ENCODE measurements at places on chromosomes 16 and 17.
A peak's percentile ranks its signal among the peaks of the same experiment; 100 is the strongest.

DNA sequence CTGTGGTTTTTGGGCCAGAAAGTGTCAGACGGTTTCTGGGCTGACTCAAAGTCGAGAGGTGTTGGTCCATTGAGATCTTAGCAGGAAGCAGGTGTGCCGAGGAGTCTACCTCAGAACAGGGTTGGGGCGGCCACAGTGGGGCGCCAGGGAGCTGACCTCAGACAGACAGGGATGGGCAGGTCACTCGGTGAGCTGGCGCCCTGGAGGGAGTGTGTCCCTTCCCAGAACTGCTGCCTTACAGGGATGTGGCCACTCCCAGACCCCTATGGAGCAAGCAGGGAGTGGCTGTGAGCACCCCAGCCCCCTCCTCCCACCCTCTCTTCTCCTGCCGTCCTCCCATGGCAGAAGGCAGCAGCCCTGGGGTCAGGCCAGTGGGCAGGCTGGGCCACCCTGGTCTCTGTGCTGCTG, 14.0 kb upstream of the DPEP1 start:
- no peak for DNase-seq

GRCh38 chr16:84884596-84885341, 65.0 kb downstream of the CRISPLD2 start:
- peak; percentile 75 for DNase-seq

DNA sequence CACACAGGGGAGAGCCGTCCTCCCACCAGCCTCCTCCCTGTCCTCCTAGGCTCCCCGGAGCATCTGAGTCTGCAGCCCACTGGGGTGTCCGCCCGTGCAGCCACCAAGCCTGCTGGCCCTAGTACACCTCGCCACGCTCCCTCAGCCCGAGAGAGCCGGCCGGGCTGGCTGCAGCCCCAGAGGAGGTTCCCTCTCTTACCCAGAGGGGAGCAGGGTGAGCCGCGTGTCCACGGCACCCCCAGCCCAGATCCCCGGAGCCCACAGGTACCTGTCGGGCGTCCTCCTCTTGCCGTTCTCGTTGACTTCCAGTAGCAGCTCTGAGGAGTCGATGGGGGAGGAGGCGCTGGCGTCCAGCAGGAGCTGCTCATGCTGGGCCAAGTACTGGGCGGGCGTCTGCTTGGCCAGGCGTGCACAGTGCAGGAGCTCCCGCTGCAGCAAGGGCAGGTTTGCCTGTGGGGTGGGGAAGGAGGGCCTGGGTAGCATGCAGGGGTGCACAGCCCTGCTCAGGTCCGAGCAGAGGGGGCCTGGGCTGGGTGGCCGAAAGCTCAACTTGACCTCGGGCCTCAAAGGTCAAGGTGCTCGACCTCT, 19.3 kb upstream of the PABPN1L start:
- no peak for DNase-seq

DNA sequence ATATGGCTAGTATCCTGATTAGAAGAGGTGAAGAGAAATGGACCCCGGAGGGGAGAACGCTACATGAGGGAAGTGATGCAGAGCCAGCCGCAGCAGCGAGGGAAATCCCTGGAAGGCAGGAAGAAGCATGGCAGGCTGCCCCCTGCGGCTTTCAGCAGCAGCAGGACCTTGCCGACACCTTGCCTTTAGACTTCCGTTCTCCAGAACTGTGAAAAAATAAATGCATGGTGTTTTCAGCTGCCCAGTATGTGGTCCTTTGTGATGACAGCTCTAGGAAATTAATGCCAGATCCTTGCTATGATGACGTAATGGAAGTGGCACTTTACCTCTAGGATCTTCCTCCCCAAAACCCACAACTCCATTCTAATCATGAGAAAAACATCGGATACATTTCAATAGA, 9.7 kb upstream of the ZFP1 start:
- DNase-seq, result no peak

DNA sequence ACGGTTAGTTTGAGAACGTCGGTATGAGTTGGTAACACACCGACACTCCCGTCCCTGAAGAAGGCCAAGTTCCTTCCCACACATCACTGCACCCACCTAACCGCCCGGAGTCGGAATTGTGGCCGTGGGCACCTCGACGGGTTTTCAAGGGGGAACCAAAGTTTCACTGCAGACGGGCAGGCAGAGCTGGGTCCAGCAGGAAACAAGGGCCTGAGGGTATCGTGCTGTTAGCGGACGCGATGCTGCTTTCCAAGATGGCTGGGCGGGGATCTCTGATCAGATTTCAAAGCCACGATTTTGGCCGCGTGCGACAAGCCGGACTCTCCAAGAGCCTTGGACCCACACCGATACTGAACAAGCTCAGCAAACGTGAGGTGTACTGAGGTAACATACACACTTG, 82.3 kb upstream of the DOC2B start:
- no peak for DNase-seq

- no peak for DNase-seq
Observed at GRCh38 chr16:85386467-85387170, 226.5 kb upstream of the GSE1 start.

- no peak for DNase-seq
Observed at GRCh38 chr16:70437017-70437581, 1.8 kb downstream of the ST3GAL2 start.

GRCh38 chr17:48244814-48245213, 137.2 kb downstream of the SNX11 start:
- DNase-seq, result no peak

GRCh38 chr16:58085584-58086251, 43.5 kb downstream of the CFAP20 start:
- DNase-seq, result no peak

DNA sequence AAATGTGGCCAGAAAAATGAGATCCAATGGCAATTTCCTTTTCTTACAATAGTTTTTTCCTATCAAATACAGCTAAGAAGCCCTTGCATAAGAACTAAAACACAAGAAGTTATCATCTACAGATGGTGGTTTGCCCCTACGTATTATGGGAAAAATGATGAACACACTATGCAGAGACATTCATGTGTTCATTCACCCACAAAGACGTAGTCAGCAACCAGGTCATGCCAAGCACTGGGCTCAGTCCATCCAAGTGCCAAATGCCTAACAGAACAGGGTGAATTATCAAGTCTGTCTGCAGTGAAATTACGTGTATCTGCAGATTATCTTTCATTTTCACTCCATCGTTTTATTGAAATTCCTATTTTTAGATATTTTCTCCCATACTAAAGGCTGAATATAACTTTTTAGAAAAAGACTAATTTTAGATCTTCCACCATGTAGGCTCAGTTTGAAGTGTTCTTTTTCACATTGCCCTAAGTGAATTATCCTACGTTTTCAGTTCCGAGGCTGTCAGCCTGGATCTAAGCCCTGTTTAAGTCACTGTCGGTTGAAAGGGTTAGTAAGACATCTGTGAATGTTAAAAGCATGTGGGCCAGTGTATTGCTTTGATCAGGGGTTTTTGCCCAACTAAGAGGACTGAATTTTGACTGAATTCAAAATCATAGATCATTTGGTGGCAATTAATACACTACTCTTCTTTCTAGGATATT, 78.1 kb upstream of the DHX40 start:
- no peak for DNase-seq

DNA sequence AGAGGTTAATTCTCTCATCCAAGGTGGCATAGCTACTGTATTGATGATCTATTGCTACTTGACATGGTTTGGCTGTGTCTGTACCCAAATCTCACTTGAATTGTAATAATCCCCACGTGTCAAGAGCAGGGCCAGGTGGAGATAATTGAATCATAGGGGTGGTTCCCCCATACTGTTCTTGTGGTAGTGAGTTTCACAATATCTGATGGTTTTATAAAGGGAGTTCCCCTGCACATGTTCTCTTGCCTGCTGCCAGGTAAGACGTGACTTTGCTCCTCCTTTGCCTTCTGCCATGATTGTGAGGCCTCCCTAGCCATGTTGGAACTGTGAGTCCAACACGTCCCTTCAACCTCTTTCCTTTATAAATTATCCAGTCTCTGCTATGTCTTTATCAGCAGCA, 22.9 kb upstream of the CPPED1 start:
- no peak for DNase-seq

DNA sequence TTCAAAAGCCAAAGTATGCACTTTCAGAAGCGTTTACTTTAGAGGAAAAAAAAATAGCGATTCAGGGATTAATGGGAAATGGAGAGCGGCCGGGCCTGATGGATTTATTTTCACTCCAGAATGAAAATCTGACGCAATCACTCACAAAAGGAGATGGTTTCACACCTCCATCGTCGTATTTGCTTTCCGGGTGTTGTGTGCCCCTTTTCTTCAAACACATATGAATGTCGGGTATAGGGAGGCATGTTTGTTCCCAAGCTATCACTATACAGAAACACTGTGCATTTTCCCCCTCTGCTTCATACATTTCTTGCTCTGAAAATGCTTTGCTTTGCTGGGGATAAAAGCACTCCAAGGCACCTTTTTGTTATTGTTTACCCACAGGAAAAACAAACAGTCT, 562.2 kb upstream of the ZFHX3 start:
- no peak for DNase-seq

GRCh38 chr16:8967132-8967821, 3.6 kb upstream of the USP7 start:
- peak; percentile 48 for DNase-seq

GRCh38 chr16:50745940-50746339, 4.1 kb downstream of the CYLD start:
- no peak for DNase-seq

DNA sequence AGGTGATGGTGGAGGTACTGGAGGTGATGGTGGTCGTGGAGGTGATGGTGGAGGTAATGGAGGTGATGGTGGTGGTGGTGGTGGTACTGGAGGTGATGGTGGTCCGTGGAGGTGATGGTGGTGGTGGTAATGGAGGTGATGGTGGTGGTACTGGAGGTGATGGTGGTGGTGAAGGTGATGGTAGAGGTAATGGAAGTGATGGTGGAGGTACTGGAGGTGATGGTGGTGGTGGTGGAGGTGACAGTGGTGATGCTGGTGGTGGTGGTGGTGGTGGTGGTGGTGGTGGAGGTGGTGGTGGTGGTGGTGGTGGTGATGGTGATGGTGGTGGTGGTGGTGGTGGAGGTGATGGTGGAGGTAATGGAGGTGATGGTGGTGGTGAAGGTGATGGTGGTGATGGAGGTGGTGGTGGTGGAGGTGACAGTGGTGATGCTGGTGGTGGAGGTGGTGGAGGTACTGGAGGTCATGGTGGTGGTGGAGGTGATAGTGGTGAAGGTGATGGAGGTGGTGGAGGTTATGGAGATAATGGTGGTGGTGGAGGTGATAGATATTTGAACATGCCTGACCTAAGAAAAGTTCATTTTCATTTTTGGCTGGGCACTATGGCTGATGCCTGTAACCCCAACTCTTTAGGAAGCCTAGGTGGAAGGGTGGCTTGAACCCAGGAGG, 55.0 kb downstream of the RNF213 start:
- no peak for DNase-seq

GRCh38 chr17:13256545-13256944, 238.7 kb upstream of the ELAC2 start:
- DNase-seq, result no peak

DNA sequence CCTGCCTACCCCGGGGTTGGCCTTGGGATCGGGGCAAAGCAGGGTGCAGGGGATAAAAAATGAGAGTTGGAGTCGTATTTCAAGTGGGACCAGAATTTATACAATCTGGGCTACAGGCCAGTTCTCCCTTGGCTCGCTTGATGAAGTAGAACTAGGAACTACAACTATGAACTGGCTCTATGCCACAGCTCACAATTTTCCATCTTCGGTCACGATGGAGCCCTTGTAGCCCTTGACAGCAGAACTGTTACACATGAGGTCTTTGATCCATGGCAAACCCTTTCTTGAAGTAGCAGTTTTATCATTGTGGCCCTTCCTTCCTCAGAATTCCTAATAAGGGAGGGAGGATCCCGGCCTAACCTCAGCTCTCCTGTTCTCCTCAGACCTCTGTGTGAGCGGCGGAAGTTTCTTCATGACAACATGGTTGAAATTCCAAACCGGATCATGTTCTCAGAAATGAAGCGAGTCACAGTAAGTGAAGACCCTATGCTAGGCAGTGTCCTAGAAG, 17.1 kb downstream of the LIG3 start:
- DNase-seq, result no peak

GRCh38 chr17:15973016-15973415, 26.5 kb downstream of the ZSWIM7 start:
- no peak for DNase-seq

DNA sequence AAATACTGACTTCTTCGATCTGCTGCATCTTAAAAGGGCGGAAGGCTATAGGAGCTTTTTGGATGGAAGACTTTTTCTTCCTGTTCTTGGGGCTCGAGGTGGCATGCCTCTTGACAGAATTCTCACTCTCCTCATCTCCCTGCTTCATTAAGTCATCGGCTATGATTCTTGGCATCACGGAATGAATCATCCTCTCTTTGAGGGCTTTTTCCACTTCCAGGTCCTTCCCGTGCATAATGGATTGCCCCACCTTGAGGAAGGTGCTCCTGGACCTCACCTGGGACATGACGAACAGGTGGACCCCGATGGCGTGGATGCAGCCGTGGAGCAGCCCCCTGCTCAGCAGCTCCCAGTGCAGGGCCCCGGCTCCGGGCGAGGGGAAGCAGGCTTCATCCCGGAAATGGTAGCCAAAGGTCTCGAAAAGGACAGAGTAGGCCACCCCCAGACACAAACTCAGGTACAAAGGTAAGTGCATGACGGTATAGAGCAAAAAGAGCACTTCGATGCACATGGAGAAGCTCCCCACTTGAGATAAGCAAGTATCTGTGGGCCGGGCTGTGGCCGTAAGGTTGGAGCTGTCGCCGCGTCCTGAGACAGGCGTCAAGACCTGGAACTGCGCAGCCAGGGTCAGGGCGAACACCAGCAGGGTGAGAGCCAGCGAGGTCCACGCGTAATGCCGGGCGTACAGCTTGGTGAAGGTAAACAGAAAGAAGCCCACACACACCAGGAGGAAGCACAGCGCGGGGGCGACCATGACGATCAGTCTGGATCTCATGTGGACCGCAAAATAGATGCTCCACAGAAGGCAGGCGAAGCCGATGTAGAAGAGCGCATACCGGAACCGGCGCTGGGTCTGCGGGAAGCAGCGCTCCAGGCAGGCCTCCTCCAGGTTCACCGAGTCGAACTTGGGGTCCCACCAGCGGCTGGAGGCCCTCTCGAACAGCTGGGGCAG, 1.7 kb downstream of the ADCY9 start:
- DNase-seq, result no peak

- no peak for DNase-seq
Observed at GRCh38 chr16:88120812-88121211, 169.6 kb downstream of the BANP start.

- DNase-seq, result no peak
Observed at GRCh38 chr17:72978593-72979218, 113.8 kb downstream of the SLC39A11 start.

GRCh38 chr16:12097523-12098428, 121.2 kb downstream of the SNX29 start:
- peak; percentile 89 for DNase-seq

- DNase-seq, result no peak
Observed at GRCh38 chr17:80827646-80828643, 163.7 kb upstream of the CHMP6 start.

GRCh38 chr16:50166511-50167500, 13.7 kb downstream of the TENT4B start:
- no peak for DNase-seq

GRCh38 chr16:81720973-81721906, 57.9 kb upstream of the PLCG2 start:
- no peak for DNase-seq
